ENCODE measurements at places on chromosomes 2 and 18.

DNA sequence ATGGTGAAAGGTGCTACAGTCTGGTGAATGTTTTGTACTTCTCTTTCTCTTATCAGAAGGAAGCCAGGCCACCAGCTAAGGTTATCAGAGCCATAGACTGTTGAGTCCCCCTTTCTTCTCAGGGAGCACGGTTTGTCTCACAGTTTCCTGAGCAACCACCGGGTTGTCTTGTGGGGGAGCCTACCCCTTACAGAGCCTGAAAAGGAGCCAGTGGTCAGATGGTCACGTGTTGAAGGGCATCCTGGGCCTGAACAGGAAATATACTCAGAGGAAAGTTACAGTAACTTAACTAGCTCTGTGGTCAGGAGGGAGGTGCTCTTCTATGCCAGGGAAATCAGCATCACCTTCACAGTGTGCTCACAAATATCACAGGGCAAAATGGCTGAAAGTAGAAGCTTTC, 11.6 kb downstream of the CD28 start:
- DNase-seq: no peak

- no peak for DNase-seq
Observed at GRCh38 chr2:240731178-240731545, 39.5 kb downstream of the AQP12A start.

GRCh38 chr2:176158855-176159662, 2.0 kb downstream of the HOXD3 start:
- no peak for DNase-seq

DNA sequence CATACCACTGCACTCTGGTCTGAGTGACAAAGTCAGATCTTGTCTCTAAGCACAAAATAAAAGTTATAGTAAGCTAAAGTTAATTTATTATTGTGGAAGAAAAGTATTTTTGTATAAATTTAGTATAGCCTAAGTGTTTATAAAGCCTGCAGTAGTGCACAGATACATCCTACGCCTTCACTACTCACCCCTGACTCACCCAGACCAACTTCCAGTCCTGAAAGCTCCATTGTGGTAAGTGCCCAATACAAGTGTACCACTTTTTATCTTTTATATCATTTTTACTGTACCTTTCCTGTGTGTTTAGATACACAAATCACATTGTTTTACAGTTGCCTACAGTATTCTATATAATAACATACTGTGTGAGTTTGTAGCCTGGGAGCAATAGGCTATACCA, 57.5 kb downstream of the UBE2E3 start:
- DNase-seq: no peak

DNA sequence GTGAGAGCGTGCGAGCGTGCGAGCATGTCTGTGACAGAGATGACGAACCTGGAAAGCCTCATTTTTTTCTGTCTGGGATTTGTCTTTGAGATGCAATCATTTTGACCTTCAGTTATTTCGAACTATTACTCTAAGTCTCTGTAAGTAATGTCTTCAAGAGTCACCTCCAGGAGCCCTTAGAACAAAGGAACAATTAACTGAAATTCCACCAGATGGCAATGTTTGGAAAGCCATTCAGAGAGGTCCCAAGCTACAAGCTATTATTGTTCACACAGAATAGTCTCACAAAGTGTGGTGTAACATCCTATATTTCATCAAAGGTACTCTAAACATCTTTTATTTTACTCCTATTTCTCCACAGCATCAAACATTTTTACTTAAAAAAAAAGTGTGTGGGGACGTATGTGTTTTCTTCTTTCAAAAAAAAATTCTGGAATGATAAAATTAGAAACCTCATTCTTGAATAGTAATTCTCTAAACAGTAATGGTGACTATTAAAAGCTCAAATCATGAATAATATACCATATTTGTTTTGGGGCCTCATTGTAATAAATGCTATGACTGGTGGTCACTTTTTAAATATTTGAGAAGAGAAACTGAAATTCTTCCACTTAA, 35.1 kb upstream of the MAPRE2 start:
- DNase-seq: peak; percentile 64

DNA sequence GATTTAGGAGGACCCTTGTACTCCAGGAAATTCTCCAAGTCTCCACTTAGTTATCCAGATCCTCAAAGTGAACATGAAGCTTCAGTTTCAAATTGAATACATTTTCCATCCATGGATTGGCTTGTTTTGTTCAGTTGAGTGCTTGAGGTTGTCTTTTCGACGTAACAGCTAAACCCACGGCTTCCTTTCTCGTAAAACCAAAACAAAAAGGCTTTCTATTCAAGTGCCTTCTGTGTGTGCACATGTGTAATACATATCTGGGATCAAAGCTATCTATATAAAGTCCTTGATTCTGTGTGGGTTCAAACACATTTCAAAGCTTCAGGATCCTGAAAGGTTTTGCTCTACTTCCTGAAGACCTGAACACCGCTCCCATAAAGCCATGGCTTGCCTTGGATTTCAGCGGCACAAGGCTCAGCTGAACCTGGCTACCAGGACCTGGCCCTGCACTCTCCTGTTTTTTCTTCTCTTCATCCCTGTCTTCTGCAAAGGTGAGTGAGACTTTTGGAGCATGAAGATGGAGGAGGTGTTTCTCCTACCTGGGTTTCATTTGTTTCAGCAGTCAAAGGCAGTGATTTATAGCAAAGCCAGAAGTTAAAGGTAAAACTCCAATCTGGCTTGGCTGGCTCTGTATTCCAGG, at the start of gene CTLA4:
CTLA4 (plus strand) TSS at position 211 of the 640 bp plus-strand sequence; CDS start at position 383, 172 bp downstream.
- DNase-seq: no peak

DNA sequence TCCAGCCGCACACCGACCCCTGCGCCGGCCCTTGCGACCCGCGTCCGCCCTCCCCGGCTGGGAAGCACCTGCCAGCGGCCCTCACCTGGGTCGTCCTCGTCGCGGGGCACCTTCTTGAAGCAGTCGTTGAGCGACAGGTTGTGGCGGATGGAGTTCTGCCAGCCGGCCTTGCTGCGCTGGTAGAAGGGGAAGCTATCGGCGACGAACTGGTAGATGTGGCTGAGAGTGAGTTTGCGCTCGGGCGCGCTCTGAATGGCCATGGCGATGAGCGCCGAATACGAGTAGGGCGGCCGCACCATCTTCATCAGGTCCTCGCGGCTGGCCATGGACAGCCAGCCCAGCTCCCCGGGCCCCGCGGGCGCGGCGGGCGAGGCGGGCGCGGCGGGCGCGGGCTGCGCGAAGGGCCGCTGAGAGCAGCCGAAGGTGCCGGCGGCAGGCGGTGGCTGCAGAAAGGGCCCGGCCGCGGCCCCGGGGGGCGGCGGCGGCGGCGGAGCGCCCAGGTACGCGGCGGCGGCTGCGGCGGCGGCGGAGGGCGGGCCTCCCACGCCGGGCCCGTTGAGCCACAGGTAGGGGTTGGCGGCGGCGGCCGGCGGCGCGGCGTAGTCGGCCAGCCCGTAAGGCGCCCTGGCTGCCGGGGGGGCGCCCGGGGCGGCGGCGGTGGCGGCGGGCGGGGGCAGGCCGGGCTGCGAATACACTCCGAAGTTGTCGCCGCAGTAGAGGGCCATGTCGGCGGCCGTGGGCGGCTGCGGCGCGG, 505 bp downstream of the FOXI3 start:
- no peak for DNase-seq

- DNase-seq: no peak
Observed at GRCh38 chr18:26961839-26962238, 96.3 kb upstream of the AQP4 start.

DNA sequence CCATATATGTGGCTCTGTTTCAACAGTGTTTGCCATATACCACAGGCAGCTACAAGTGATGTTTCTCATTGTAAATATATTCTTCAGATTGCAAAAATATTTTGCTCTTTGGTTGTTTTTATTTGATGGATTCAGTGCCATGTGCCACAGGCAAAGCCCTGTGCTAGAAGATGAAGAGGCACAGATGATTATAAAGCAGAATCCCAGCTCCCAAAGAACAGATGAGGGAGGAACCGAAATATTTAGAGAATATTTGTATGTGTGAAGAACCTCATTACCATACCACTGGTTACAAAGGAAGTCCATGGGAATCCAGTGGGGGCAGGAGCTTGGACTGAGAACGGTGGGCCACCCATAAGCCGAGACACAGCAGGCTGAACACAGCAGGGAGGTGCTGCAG, 143.8 kb upstream of the NDUFV2 start:
- no peak for DNase-seq

DNA sequence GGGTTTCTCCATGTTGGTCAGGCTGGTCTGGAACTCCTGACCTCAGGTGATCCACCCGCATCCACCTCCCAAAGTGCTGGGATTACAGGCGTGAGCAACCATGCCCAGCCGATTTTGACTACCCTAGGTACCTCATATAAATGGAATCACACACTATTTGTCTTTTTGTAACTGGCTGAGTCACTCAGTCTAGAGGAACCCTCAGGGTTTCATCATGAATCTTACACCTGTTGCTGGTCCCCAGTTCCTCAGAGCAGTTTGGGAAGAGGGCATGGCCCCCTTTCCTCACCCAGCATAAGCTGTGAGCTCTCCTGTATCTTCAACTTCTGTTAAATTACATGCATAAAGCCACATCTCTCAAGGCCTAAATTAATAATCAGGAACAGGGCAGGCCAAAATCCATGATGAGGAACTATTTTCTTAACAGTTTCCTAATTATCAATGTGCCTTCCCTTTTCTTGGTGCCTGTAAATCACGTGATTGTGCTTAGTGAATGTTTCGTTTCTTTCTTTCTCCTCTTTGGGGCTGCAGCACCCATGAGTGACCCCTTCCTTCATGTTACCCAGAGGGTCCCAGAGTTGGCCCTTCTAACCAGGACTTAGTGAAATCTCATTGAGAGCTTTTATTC, 20.9 kb downstream of the DYSF start:
- peak; percentile 76 for DNase-seq

- DNase-seq: no peak
Observed at GRCh38 chr2:147348931-147349555, 495.8 kb upstream of the ACVR2A start.

DNA sequence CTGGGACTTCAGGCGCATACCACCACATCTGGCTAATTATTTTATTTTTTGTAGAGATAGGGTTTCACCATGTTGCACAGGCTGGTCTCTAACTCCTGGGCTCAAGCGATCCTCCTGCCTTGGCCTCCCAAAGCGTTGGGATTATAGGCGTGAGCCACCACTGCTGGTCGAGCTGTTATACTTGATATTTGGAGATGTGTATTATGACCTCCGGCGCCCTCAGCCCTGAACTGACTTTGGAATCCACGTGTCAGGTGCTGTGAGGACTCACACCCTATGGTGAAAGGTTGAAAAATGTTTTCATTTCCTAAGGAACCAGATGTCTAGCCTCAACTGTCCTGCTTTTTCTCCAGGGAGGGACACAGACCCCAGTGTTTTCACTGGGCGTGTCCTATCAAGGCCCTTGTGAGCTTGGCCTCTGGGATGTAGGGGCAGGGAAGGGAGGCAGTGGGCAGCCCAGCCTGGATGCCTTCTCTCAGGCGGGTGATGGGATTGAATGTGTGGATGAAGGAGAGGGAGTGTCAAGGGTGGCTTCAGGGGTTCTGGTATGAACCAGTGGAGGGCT, 56.4 kb upstream of the HAAO start:
- DNase-seq: no peak

GRCh38 chr2:75311993-75312392, 112.7 kb upstream of the TACR1 start:
- DNase-seq: no peak

GRCh38 chr2:172283476-172283875, 143.9 kb upstream of the ITGA6 start:
- DNase-seq: peak; percentile 51

DNA sequence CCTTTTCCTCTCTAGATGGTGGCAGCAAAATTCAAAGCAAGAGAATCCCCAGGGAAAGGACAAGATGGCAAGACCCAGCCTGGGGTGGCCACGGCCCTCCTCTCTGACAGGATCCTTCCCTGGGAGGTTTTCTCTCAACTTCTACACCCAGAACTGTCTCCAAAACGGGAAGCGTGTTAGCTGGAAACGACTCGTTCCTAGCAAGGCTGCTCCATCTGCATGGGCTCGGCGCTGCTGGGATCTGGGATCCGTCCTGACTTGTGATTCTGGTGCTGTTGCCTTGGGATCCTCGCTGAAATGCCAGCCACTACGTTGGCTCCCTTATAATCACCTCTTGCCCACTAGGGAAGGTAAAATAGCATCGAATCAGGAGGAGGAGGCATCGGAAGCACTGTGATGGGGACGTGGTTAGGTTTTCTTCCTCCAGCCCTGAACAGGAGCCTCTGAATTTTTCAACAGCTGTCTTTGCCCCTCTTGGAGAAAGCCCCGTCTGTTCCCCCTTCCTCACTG, 514.8 kb upstream of the MYT1L start:
- DNase-seq: no peak

DNA sequence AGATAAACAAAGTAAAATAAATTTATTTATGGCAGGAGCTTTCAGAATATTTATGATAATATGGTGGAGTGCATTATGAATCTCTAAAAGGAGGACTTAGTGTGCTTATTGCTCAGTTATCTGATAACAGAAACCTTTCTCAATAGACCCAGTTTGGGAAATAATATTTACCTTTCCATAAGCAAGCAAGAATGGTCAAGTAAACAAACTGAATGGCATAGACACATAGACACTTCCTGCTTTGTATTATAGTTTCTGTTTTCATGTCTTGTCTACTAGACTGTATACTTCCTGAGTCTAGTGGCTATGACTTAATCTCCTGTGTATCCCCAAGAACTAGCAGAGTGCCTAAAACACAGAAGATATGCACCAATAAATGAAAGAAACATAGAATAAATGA, 87.8 kb downstream of the UPP2 start:
- DNase-seq: no peak

- DNase-seq: no peak
Observed at GRCh38 chr18:3599861-3600260, 149.9 kb downstream of the TGIF1 start.

DNA sequence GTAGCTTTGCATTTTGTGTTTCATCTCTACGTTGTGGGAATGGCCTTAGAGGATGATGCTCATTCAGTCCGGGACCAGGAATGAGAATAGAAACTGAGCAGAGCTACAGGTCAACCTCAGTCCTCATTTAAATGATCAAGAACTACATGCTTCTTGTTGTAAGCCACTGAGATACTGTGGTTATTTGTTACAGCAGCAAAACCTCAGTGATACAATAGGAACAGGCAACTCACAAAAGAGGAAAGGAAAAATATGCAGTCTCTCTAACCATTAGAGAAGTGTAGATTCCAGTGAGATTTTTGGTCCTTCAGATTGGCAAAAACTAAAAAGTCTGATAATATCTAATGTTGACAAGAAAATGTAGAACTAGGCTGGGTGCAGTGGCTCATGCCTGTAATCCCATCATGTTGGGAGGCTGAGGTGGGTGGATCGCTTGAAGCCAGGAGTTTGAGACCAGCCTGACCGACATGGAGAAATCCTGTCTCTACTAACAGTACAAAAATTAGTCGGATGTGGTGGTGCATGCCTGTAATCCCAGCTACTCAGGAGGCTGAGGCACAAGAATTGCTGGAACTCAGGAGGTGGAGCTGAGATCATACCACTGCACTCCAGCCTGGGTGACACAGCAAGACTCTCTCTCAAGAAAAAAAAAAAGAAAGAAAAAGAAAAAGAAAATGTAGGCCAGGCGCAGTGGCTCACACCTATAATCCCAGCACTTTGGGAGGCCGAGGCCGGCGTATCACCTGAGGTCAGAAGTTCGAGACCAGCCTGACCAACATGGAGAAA, 13.3 kb downstream of the CHCHD5 start:
- DNase-seq: no peak

- no peak for DNase-seq
Observed at GRCh38 chr2:150465703-150466569, 21.5 kb downstream of the RND3 start.

All from inflammatory macrophage (primary cell).